ENCODE measurements at places on chromosomes 16 and 17.

DNA sequence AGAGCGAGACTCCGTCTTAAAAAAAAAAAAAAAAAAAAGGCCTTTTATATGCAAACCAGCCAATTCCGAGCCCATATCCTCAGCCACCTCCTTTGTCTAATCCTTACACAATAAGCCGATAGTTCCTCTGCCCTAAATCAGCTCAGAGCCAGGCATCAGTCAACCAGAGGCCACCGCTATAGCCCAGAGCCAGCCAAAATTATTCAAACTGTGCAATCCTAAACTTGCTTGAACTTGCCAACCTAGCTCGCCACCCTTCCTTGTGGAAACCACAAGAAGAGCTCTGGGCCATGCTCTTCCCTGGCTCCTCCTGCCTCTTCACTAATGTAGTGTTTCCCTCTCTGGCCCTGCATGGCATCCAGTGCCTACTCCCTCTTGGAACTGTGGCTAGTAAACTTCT lies 17.7 kb downstream of the ITGAL start:
- DNase-seq: no peak

DNA sequence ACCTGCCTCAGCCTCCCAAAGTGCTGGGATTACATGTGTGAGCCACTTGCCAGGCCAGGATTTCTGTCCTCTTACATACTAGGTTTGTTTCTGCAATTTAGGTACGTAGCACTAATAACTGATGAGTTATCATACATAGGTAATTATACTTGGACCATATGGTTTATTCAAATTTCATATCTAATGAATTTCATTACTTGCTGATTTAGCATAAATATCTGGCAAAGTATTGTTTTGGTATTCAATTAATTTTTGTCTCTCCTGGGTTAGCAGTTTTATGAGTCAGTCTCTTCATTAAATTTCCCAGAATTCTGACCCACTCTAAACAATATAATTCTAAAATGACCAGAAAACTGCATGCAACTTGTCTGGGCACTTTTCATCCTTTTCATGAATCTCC lies 2146.5 kb downstream of the TP53TG3F start:
- DNase-seq: no peak

GRCh38 chr16:23920899-23921298 lies 85.1 kb downstream of the PRKCB start:
- peak; percentile 25 for DNase-seq

DNA sequence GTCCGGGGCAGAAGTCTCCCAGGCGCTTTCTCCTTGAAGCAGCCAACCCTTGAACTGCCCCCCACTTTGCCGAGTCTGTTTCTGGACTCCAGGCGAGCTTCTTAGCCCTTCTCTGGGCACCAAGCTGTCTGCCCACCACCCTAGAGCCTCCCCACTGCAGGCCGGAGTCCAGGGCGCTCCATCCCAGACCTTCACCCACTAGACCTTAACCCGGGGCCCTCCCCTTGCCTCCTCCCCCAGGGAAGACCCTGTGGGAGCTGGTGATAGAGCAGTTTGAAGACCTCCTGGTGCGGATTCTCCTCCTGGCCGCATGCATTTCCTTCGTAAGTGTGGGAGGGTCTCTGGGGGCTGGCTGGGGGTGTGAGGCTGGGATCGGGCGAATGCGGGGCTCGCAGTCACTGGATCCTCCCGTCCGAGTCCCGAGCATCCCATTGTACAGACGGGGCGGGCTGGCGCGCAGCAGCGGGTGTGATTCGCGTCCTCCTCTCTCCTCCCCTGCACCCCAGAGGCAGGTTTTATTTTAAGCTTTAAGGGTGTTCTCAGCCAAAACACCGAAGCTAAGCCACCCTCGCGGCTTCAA lies 1.1 kb downstream of the ATP2A1 start:
- no peak for DNase-seq

- DNase-seq: peak; percentile 47
Observed at GRCh38 chr17:78384479-78385175, 6.2 kb downstream of the PGS1 start.

DNA sequence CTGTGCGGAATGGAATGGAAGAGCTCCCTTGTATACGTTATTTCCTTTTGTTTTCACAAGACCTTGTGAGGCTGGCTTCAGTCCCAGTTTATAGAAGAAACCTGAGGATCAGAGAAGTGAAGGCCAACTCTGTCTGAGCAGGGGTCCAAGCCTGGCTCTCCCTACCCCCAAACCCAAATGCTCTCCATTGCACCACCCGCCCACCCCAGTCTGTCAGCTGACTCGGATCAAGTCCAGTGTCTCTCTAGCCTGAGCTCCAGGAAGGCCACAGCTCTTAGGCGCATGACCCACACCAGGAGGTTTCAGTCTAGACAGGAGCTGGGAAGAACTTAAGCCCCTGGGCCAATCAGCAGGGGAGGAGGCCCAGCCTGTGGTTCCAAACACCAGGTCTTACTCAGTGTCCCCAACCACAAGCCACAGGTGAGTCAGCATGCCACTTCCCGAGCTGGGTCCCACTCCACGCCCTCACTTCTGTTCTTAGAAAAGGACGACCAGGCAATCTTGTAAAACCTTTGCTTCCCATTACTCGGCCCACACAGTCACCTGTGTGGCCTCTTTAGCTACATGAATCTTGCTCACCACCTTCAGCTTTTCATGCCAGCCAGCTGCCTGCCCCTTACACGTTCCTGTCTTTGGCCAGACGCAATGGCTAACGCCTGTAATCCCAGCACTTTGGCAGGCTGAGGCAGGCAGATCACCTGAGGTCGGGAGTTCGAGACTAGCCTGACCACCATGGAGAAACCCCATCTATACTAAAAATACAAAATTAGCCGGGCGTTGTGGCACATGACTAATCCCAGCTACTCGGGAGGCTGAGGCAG lies 27.8 kb downstream of the TK2 start:
- peak; percentile 99 for DNase-seq

DNA sequence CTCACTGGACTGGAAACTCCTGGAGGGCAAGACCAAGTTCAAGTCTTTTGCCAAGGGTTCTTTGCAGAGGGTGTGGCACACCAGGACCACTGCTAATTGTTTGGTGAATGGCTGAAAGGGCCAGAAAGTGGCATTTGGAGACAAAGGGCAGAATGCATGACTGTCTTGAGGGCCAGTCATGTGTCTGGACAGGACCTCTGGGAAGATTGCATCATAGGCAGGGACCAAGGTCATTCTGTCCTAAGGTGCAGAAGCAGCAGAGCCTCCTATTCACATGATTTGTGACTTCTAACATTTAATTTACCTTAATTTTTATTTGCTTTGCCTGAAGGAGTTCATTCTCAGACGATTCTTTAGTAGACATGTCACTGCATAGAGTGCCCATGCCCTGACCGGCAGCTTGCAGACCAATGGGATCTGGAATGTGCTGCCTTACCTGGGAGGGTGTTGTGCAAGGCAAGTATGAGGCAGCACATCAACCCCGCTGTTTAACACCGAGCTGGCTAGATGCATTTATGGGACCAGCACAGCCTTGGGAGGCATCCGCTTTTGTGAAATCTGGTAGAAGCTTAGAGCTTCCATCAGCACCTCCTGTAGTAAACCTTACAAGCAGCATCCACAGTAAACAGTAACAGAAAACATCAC lies 62.3 kb upstream of the MAF start:
- DNase-seq: no peak

GRCh38 chr16:13448346-13448745 lies 471.6 kb upstream of the ERCC4 start:
- DNase-seq: no peak

DNA sequence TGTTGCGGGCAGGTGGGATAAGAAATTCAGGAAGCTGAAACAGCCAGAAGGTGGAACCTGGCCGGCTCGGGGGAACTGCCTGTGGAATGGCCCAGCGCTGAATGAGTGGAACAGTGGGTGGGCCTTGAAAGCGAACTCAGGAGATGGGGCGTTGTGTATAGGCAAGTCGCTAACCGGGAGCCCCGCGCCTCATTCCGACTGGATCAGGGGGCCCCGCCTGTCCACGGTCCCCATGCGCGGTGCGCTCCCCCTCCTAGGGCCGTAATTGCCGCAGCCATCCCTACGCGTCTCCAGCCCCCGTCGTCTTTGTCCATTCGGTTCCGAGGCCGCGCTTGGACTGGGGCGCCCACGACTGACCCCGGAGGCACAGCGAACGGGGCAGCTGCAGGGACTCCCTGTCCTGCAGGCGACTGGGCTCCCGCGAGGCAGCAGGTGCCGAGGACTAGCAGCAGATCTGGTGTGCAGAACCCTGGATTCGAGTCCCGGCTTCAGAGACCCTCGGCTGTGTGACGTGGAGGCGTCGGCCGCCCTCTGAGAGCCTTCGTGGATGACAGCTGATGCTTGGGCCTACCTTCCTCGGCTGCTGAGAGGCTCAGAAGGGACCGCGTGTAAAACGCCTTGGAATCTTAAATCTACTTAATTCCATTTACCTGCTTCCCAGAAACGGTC lies 10.9 kb upstream of the CA4 start:
- DNase-seq: no peak

DNA sequence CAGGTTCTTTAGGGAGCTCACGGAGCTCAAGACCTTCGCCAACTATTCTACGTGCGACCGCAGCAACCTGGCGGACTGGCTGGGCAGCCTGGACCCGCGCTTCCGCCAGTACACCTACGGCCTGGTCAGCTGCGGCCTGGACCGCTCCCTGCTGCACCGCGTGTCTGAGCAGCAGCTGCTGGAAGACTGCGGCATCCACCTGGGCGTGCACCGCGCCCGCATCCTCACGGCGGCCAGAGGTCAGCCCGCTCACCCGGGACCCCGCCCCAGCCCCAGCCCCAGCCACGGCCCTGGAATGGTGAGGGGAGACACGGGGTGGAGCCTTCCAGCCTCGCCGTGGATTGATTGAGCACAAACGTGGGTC lies 13.5 kb downstream of the SARM1 start:
- peak; percentile 24 for DNase-seq

DNA sequence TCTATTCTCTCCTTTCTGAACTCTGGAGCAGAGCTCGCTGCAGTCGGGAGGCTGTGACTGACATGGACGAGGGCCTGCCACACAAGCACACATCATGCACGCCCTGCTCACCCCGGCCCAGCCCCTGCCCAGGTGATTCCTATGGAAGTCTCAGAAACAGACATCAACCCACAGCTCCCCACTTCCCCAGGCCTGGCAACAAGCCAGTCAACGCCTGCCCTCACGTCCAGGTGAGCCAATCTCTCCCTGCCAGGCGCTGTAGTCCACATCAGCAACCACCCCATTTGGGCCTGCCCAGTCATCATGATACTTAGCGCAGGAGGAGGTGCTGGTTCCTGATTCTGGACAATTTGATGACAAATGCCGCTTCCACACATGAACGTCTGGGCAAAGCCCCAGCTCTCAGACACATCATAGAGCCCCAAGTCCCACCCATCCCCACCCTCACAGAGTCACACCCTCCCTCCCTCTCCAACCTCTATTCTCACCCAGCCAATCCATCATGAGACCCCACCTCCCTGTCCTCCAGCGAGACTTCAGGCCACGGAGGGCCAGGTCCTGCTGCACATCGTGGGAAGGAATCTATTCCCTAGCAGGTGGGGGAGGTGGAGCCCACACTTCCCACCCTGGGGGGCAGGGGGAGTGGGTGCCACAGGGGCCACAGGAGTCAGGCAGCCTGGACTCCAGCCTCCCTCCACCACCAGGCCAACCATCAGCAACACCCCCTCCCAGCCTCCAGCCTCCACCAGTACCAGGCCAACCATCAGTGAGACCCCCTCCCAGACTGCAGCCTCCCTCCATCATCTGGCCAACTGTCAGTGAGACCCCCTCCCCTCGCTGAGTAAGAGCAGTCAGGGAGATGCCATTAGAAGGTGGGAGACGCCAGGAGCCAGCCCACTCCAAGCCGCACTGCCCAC lies 33.7 kb upstream of the GSG1L start:
- DNase-seq: no peak

DNA sequence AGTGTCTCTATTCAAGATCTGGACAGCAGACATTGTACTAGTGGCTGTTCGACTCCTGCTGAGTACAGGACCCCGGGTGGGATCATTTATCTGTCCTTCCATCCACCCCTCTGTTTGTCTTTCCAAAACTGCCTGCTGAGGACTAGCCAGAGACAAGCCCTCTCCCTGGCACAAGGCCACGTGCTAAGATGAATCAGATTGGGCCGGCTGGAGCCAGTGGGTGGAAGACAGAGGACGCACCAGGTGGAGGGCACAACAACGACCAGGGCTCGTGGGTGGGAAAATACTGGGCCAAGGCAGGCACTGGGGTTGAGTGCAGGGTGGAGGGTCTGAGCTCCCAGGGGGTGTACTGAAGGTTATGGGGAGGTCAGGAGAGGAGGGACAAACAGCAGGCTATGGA lies 1.4 kb upstream of the CA7 start:
- DNase-seq: no peak

- no peak for DNase-seq
Observed at GRCh38 chr17:58150394-58150793, 2.2 kb downstream of the OR4D1 start.

DNA sequence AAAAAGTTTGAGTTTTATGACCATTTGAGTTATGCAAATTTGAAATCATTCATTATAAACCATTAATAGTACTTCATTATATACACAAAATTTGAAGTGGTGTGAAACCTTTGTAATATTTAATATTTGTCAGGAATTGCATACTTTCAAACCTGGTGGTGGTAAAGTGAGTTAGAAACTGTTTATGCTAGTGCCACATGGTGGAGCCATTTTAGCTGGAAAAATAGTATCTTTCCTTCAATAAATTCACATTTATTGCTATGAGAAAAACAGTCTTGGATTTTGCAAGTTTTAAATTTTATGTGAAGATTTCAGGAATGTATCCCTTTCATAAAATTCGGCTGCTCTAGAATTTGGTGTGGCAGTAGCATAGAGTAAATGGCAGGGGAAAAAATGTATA lies 7.3 kb upstream of the BLMH start:
- no peak for DNase-seq

DNA sequence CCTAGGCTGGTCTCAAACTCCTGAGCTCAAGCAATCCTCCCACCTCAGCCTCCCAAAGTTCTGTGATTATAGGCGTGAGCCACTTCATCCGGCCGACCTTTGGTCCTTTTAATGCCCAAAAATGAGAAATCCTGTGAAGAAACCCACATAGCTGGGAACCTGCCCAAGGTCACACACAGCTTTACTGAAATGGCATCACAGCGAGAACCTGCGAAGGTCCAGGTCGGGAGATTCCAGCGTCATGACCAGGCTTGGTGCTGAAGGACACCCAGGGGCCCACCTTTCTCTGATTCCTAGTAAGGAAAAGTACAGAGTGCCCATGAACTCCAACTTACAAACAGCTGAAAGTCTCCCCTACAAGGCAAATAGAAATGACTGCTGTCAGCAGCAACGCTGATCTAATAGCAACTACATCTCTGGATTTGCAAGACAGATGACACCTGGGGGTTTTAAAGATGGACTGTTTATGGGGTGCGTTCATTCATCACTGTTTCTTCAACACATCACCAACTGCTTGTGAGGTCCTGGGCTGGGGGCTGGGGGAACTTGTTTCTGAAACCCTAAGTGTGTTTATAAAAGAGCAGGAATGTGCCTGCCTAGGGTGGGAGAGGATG lies 24.5 kb upstream of the DNAH17 start:
- DNase-seq: no peak

DNA sequence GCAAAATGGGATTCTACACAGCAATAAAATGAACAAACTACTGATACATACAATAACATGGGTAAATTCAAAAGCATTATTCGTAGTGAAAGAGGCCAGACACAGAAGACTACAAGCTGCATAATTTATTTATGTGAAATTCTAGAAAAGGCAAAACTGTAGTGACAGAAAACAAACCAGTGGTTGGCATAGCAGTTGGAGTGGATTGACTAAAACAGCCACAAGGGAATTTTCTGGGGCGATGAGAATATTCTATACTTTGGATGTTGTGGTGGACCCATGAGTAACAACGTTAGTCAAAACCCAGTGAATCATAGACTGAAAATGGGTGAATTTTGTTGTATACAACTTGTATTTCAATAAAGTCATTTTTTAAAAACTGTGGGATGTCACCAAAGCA lies 63.2 kb upstream of the RPL38 start:
- DNase-seq: no peak

GRCh38 chr16:84144209-84144858 lies 643 bp downstream of the HSDL1 start:
- peak; percentile 66 for DNase-seq

Data from activated CD4-positive, alpha-beta memory T cell treated with anti-CD3 and anti-CD28 coated beads for 36 hours (primary cell).